ENCODE measurements at places on chromosomes 16 and 17.

DNA sequence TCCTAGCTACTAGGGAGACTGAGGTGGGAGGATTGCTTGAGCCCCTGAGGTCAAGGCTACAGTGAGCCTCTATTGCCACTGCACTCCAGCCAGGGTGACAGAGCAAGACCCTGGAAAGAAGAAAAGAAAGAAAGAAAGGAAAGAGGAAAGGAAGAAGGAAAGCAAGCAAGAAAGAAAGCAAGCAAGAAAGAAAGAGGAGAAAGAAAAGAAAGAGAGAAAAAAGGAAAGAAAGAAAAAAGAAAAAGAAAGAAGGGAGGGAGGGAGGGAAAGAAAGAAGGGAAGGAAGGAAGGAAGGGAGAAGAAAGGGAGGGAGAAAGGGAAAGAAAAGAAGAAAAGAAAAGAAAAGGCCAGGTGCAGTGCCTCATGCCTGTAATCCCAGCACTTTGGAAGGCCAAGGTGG is 9.0 kb downstream of the ACTG1 start:
- DNase-seq = no peak

GRCh38 chr17:35084987-35085386 is 21.5 kb upstream of the RFFL start:
- no peak for DNase-seq

DNA sequence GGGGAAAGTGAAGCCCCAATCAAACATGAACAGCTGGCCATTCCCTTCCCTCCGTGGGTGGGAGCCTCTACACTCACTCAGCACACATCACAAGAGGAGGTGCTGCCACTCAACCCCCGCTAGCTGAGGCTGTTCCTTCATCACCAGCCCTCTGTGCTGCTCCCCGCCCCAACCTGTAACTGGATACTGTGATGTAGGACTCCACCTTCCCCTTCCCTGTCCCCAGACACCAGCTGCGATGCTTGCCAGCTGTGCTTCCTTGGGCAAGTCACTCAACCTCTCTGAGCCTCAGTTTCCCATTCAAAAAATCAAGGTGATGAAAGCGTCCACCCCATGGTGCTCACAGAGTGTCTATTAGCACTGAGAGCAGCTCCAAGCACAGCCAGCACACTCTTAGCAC is 273.2 kb downstream of the MRTFB start:
- no peak for DNase-seq

DNA sequence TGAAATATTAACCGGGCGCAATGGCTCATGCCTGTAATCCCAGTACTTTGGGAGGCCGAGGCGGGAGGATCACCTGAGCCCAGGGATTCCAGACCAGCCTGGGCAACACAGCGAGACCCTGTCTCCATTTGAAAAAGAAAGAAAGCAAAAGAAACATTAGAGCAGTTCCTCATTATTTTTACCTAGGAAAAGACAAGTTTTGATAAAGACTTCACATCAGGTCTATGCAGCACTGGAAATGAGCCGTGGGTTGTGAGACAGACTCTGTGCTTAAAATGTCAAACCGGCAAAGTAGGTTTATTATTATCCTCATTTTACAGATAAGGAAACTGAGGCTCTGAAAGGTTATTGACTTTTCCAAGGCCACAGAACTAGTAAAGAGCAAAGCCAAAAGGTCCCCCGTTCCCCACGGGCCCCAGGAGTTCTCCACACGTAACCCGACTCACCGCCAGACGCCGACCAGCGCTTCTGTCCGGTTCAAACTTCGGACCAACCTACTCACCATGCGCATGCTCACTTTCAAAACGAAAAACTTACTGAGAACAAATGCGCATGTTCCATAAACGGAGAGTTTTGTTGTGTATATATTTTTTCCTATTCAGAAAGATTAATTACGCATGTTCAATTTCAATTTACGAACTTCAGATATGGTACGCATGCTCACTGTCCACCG is 356 bp downstream of the TUBD1 start:
- DNase-seq = no peak

DNA sequence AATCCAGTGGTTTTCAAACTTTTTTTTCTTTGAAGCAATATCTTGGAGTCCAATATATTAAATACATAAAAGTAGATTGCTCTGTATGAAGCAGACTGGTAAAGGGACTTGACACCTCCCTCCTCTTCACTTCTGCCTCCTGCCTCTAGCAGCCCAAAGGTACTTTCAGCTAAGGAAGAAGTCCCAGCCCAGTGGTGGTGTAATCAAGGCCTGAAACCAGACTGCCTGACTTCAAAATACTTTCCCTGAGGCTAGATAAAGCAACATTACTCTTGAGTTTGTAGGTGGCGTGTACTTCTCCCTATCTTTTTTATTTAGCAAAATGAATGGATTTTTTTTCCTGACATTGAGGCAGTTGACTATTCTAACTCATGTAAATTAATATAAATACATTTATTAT is 122.4 kb upstream of the TMEM97 start:
- no peak for DNase-seq

Data from stimulated activated naive CD8-positive, alpha-beta T cell treated with anti-CD3 and anti-CD28 coated beads, Interleukin-15, amount 100 ng/mL, for 72 hours (primary cell).